ENCODE measurements at places on chromosomes 16 and 17. TPM values are rescaled to one million over a fixed set of nuclear protein-coding genes. Genes with fewer than 3 reads are reported as not detected.

DNA sequence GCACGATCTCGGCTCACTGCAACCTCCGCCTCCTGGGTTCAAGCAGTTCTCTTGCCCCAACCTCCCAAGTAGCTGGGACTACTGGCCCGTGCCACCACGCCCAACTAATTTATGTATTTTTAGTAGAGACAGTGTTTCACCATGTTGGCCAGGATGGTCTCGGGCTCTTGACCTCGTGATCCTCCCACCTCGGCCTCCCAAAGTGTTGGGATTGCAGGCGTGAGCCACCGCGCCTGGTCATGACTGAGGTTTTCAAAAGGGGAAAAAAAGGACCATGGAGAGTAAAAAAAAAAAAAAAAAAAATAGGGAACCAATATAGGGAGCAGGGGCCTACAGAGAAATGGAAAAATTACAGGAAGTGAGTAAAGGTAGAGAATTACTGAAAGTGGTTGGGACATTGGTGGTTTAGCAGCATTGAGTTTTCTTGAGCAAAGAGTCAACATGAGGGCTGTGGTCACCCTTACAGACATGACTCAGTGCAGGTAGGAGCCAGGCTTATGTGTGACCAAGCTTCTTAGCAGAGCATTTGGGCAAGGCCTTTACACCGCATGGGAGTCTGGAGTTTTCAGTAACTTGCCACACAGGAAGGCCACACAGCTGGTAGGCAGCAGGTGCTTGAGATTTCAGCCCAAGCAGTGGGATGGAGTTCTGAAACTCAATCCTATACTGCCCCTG lies 447.3 kb downstream of the HS3ST3B1 start:
- no peak for DNase-seq

- DNase-seq, result no peak
Measured at GRCh38 chr17:41267711-41268110, 2.5 kb downstream of the KRTAP9-6 start.

OTOA gene
- total RNA-seq, result under 0.01 TPM

CDYL2 gene
- total RNA-seq, result 9.3 TPM

PRDM7 gene
- not detected for total RNA-seq

FAM20A gene
- 2.2 TPM for total RNA-seq
